ENCODE measurements at places on chromosomes 12 and 14. TPM values are rescaled to one million over a fixed set of nuclear protein-coding genes. Genes with fewer than 3 reads are reported as not detected.

KSR2 gene
- not detected for total RNA-seq

DNA sequence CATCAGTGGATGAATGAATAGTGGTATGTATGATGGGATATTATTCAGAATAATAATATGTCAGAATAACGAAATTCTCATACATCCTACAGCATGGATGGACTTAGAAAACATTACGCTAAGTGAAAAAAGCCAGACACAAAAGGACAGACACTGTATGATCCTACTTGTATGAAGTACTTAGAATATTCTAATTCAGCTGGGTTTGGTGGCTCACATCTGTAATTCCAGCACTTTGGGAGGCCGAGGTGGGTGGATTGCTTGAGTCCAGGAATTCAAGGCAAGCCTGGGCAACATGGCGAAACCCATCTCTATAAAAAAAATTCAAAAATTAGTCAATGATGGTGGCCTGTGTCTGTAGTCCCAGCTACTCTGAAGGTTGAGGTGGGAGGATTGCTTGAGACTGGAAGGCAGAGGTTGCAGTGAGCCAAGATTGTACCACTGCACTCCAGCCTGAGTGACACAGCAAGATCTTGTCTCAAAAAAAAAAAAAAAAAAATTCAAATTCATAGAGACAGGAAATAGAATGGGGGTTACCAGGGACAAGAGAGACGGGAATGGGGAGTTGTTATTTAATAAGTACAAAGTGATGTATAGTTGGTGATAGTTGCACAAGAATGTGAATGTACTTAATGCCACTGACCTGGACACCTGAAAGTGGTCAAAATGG lies 132.3 kb downstream of the CHST11 start:
- no peak for DNase-seq

DNA sequence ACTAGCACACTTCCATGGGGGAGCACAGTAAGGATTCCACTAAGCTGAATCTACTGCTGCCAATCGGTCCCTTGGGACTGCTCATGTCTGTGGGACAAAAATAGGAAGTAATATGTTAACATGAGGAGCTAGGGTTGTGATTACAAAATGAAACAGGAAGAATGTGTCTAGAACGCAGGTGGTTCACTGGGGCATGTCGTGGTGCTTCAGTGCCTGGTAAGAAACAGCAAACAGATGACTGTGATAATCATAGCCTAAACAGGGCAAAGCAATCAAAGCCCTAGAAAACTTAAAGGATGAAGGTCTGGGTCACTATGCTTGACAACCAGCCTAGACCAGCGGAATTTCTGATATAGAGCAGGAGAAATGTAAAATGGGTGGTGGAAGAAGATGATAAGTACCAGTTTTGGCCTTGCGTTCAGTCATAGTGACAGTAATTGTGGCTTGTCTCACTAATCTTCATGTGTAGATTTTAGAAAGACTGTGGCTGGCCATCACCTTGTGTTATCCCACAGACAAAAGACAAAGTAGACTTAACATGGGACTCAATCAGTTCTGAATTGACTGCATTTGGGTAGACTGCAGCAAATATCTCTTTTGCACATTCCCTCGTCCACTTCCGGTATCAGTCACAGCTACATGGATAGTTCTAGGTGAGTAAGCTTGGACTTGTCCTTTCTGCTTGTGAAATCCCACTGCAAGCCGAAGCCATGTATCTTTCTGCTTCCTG lies 51.4 kb downstream of the WASHC3 start:
- DNase-seq = no peak

LMNTD1 gene
- not detected for total RNA-seq

- no peak for DNase-seq
Measured at GRCh38 chr14:92692822-92693226, 55.6 kb downstream of the LGMN start.

GRCh38 chr14:64623554-64624165 lies 73.9 kb downstream of the PPP1R36 start:
- no peak for DNase-seq

DNA sequence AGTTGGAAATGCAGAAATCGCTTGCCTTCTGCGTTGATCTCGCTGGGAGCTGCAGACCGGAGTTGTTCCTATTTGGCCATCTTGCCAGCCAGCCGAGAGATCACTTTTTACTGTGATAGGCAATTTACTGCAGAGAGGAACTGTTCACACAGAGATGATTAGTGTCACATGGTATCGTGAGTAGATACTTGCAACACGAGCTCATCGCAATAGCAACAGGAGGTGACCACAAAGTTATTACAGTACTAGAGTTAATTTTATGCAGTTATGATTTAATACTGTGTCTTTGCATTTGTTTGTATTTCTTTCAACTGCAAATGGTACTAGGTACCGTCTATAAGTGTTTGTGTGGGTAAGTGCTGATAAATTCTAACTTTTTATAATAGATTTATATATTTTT lies 27.8 kb downstream of the NOPCHAP1 start:
- DNase-seq = no peak

TAS2R7 gene
- not detected for total RNA-seq

DNA sequence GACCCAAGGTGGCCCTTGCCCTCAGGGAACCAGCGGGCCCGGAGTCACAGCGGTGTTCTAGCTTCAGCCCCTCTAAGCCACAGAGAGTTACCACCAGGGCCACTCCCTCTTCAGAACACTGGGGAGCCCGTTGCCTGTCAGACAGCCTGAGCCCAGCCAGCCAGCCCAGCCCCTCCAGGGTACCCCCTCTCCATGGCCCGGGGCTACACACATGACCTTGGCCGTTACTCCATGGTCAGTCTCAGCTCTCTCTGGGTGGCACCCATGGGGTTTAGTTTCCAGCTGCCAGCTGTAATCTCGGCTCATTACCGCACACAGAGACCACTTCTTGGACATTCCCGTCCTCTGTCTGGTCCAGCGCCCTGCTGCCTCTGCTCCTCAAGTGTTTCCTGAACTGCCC lies 35.0 kb downstream of the PPP2R5C start:
- no peak for DNase-seq

GRCh38 chr12:57208631-57209282 lies 7.8 kb upstream of the NXPH4 start:
- no peak for DNase-seq

PMCH gene
- not detected for total RNA-seq

DNA sequence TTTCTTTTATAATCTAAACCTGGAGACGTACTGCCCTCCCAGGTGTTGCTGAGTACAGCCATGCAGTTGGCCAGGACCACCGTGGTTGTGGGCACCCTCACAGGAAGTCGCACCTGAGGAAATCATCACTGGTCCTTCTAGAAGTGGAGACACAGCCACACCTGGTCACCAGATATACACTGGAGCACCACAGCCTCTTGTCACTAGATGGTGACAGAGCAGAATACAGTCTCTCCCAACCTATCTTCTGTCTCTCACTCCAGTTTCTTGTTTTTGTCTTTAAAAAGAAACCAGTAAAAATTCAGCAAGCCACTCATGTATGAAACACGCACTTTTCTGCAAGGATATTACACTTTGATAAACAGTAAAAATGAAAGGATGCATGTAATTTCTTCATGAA lies 43.1 kb upstream of the GPHB5 start:
- no peak for DNase-seq

ANKRD9 gene
- total RNA-seq = 9.6 TPM

OAS2 gene
- total RNA-seq = 29.0 TPM

LRP1-AS gene
- total RNA-seq = not detected

GRCh38 chr12:94498073-94498472 lies 38.4 kb upstream of the CEP83 start:
- DNase-seq = no peak

DNA sequence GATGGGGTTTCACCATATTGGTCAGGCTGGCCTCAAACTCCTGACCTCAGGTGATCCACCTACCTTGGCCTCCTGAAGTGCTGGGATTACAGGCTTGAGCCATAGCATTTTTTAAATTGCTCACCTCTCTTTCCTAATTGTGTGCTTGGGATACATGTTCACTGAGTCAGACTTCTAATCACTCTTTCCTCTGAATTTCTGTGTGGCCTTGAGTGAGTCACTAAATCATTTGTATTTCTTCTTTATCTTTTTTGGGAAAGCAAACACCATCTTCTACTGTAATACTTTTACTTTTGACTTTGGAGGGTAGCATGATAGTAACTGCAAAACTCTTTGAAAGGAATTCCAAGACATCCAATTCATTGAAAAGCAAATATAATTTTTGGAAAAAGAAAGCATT lies 60.8 kb downstream of the FLRT2 start:
- no peak for DNase-seq

OTUB2 gene
- 0.13 TPM for total RNA-seq

GRCh38 chr14:84323978-84324377 lies 1206.0 kb upstream of the FLRT2 start:
- no peak for DNase-seq

- DNase-seq = no peak
Measured at GRCh38 chr12:57736741-57737466, 1.6 kb downstream of the AGAP2 start.

- no peak for DNase-seq
Measured at GRCh38 chr12:65911321-65911720, 87.0 kb downstream of the HMGA2 start.

DNA sequence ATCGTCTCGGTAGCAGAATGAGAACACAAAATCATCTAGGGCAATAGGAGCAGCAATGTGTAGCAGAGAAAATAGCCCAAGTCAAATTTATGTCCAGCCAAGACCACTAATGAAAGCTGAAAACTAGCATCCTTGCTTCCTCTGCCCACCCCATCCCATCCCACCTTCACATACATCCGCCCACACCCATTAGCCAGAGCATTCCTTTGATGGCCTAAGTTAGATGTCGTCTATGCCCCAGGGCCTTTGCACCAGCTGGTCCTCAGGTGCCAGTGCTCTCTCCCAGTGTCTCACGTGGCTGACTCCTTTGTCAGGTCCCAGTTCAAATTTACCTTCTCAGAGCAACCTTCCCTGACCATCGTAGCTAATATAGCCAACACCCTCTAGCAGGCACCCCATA lies 17.8 kb upstream of the PPP2R5C start:
- DNase-seq = no peak

TAS2R42 gene
- total RNA-seq = not detected

DNA sequence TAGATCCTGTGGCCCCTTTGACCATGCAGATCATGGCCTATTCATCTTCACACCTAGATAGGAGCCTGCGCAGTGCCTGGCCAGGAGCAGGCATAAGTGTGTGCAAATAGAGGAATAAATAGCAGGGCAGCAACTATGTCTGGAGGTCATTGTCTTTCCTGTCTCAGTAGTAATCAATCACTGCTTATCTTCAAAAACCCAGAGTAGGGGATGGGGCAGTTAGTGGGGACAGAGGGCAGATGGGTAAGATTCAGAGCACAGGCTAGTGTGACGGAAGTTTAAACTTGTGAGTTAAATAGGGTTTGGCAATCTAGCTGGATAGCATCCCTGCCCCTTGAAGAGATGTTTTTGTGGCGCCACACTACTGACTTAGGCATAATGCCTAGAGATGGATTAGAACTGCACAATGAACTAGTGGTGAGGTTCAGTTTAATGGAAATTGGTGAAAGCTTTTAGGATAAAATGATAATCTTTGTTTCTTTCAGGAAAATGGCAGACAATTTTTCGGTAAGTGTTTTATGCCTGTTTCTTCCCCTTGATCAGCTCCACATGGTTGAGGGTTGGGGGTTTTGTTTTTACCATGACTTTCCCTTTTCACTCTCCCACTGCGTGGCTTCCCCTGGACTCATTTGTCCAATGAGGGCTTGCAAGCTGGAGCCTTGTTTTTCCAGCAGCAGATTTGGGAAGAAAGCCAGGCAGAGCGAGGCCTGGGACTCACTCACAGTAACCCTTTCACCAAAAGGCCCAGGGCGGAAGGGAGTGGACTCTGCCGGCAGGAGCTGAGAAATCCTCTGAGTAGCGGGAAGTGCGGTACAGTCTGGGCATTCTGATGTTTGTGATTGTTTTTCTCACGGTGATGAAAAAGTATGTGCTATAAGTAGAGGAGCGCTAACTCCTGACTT lies 8.1 kb downstream of the LGALS3 start:
- DNase-seq = no peak

- DNase-seq = no peak
Measured at GRCh38 chr12:131831635-131832041, 3.4 kb downstream of the MMP17 start.

P2RX7 gene
- total RNA-seq = 14.1 TPM

FAM181A gene
- total RNA-seq = not detected

ESPL1 gene
- 1.9 TPM for total RNA-seq

KIF5A gene
- total RNA-seq = 0.16 TPM

All from natural killer cell (primary cell).